ENCODE measurements at places on chromosomes 4 and X.

GRCh38 chrX:64202808-64203325 lies 2.6 kb downstream of the AMER1 start:
- DNase-seq = no peak

DNA sequence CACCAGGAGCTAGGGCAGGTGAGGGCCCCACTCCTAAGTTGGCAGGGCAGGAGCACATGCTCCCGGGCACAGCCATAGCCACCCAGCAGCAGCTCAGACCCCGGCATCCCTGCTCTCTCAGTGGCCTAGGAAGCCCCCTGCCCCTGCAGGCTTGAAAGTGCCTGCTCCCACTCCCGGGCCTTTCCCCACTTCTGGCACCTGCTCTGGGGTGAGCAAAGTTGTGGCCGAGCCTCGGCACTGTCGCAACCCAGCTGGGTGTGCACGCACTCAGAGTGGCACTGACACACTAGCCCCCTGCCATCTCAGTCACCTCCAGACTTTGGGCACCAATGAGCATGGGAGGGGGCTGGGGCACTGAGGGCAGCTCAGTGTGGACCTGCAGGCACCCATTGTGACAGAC lies 60.8 kb upstream of the CDKN2AIP start:
- no peak for DNase-seq

DNA sequence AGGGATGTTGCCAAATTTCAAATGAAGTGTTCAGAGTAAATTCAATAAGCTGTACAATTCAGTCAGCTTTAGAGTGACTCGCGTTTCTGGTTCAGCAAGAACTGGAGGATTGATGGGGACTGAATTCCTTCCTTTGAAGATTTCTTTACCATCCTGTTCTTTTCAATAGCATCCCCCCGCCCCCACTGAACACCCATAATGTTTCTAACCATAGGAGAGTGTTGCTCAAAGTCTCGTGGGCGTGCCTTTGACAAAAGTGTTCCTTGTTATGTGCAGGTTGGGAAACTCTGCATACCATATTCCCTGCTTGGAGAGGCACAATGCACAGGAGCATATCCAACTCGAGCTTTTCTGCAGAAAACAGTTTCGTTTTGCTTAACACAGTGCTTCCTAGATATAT lies 323.5 kb upstream of the CASK start:
- no peak for DNase-seq

- peak; percentile 72 for DNase-seq
These were observed 90.7 kb downstream of the NSUN7 start for GRCh38 chr4:40840255-40840984.

- DNase-seq = no peak
These were observed 7.7 kb downstream of the HAND2 start for GRCh38 chr4:173522160-173522950.

DNA sequence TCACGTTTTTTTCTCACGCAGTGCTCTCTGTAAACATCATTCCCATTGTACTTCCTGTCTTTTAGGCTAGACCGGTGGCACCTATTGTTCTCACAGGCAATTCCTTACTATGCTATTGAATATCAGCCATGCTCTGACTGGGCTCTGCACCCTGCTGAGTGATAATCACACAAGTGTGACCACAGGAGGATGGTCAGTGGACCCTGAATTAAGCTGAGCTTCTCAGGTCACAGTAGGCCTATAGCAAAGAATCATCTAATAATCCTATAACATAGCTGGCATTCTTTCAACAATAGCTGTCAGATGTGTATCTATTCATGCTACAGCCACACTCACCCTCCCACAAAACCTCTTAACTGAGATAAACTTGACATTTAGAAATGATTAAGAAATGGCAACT lies 2399.8 kb upstream of the TENM3 start:
- DNase-seq = no peak

DNA sequence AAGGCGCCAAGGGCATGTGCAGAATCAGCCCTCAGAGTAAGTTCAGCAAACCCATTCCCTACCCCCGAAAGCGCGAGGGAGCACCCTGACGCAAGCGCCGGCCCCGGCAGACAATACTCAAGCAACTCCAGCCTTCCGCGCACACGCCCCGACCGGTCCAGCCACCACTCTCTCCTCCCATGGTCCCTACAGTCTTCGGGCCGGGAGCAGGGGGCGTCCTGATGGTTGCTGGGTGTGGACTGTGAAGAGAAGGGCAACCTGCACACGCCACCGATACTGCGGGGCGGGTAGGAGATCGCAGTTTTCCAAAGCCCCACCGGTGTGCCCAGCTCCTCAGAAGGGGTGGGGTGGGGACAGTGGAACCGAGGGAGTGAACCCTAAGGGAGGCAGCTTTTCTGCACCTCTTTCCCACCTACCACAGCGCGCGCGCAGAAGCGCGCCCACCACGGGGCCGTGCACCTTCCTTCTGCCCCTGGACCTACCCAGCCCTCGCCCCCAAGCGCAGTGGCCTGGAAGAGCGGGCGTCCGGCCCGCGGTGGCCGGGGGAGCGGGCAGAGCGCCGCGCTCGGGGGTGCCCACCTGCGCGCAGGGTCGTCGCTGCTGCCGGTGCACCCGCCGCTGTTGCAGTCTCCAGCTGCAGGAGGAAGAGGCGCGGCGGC lies 650.2 kb upstream of the DIPK2B start:
- peak; percentile 2 for DNase-seq

- DNase-seq = no peak
These were observed 167.8 kb upstream of the NAP1L5 start for GRCh38 chr4:88865466-88865865.

DNA sequence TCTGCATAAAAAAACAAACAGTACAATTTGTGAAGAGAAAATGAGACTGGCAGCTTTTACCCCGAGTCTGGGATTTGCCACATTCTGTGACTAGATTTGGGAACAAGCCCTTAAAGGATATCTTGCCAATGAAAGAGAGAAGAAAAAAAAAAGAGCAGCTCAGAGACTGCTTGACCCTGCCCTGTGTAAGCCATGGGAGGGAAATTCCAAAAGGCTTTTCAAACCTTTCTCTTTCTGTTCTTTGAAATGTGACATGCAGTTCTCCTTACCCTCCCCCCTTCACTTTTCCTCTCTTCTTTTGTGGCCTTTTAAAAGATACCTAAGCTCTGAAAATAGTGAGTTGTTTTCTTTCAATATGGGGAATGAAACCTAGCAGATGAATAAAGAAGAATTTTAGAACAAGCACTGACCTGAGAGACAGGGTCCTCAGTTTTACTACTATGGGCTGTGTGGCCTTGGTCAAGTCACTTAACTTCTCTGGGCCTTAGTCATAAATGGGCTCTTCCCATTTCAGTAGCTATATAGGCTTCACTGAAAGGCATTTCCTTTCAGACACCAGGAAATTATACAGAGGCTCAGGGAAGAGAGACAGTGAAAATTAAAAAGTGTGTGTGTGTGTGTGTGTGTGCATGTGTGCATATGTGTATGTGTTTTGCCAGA lies 5.1 kb downstream of the CCDC160 start:
- no peak for DNase-seq

DNA sequence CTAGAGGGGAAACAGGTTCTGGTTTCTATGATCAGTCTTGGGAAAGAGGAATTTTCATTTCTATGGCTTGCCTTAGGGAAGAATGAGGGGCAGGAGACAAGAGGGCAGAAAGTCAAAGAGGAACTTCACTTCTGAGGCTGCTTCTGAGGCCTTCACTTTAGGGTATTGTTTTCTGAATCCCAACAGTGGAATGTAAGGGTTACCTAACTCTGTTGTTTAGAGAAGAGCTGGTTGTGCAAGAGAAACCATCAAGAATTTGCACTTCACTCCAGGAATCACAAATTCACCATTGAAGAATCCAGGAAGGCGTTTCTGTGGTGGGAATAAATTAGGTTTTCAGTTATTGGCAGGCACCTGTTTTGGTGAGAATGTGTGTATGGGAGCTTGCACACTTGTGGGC lies 126.7 kb upstream of the AMOT start:
- no peak for DNase-seq

- no peak for DNase-seq
These were observed 58.6 kb downstream of the ABLIM2 start for GRCh38 chr4:8099981-8100464.

GRCh38 chr4:78561677-78562076 lies 10.1 kb downstream of the ANXA3 start:
- DNase-seq = no peak
